Left renal cortex interstitium (tissue), 4 donors: ENCODE measurements at places on chromosomes 12 and 14. TPM values are rescaled to one million over a fixed set of nuclear protein-coding genes. Genes with fewer than 3 reads are reported as not detected.

PTPRQ gene
- polyA plus RNA-seq, result 18.3 TPM

NFE2 gene
- polyA plus RNA-seq, result 3.1 TPM

SLC15A4 gene
- 31.9 TPM for polyA plus RNA-seq

ING4 gene
- 121 TPM for polyA plus RNA-seq

CLEC4D gene
- 0.30 TPM for polyA plus RNA-seq

FOXG1 gene
- 0.04 TPM for polyA plus RNA-seq
